ENCODE measurements at places on chromosomes 2 and 18.

DNA sequence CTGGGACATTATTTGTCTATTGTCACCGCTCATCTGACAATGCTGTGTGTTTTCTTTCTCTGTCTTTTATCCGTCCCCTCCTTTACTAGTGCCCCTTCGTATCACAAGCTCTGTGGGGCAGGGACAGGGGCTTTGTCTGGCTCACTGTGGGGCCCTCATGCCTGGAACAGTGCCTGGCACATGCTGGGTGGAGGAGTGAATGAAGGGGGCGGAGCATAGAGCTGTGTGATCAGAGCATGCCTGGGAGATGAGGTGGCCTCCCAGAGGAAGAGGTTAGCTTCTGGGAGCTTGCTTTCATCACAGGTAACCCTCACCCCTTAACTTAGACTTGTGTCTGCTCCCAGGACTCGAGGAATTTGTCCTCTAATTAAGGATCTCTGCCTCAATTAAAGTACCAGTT, 16.4 kb downstream of the MTCL1 start:
- peaks cover 11% of the 10 kb centered on the region for H3K27me3 ChIP-seq
- no peak for DNase-seq
- no peaks in the 10 kb centered on the region for H3K36me3 ChIP-seq
- H3K4me1 ChIP-seq = no peaks in the 10 kb centered on the region

- peak overlapping the region; percentile 60 for H3K4me3 ChIP-seq
Observed at GRCh38 chr2:74552914-74553811, 579 bp downstream of the LOXL3 start.

DNA sequence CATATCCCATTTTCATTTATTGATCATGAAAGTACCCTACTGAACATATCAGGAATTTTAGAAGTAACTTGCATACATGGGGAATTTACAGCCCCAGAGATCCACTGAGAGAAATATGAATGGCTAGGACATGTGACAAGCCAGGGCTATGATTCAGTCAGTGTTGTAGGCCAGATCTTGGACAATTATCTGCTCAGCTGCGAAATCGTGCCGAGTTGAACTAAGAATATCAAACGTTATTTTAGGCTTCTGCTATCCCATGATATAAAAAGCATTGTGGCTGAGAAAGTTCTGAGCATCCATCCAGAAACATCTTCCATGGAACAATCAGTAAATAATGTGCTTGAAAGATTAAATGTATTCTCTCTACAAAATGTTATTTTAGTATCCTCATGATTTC, 85.7 kb upstream of the UNC80 start:
- no peaks in the 10 kb centered on the region for H3K4me1 ChIP-seq
- H3K36me3 ChIP-seq = no peaks in the 10 kb centered on the region
- peaks cover 3% of the 10 kb centered on the region for H3K27me3 ChIP-seq
- DNase-seq = no peak

- no peaks in the 10 kb centered on the region for H3K36me3 ChIP-seq
- no peak for DNase-seq
- no peak overlapping the region for H3K27ac ChIP-seq
- peaks cover 6% of the 10 kb centered on the region for H3K27me3 ChIP-seq
- no peaks in the 10 kb centered on the region for H3K4me1 ChIP-seq
- no peak overlapping the region for H3K4me3 ChIP-seq
Observed at GRCh38 chr2:18404708-18405107, 155.7 kb downstream of the RDH14 start.

DNA sequence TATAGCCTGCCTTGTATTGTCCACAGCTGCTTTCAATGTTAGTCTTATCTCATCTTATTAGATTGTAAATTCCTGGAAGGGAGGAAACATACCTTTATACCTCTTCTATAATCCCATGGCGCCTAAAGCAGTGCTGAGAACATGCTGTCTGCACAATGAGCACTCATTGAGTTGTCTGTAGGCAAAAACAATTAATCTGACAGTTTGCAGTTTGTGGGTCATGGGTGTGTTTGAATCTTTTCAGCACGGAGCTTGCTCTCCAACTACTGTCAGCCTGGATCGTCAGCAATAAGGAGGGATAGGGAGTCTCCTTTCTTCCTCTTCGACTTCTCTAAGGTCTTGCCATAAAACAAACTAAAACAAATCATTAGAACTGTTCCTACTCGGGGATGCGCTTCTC, 26.5 kb upstream of the GREB1L start:
- no peak overlapping the region for H3K27ac ChIP-seq
- no peaks in the 10 kb centered on the region for H3K4me1 ChIP-seq
- peaks cover 1% of the 10 kb centered on the region for H3K27me3 ChIP-seq
- H3K36me3 ChIP-seq = no peaks in the 10 kb centered on the region
- H3K4me3 ChIP-seq = no peak overlapping the region

- peaks cover 13% of the 10 kb centered on the region for H3K4me1 ChIP-seq
- no peak for DNase-seq
- no peak overlapping the region for H3K4me3 ChIP-seq
- no peak overlapping the region for H3K27ac ChIP-seq
Observed at GRCh38 chr2:237737196-237737865, 61.2 kb upstream of the RBM44 start.

DNA sequence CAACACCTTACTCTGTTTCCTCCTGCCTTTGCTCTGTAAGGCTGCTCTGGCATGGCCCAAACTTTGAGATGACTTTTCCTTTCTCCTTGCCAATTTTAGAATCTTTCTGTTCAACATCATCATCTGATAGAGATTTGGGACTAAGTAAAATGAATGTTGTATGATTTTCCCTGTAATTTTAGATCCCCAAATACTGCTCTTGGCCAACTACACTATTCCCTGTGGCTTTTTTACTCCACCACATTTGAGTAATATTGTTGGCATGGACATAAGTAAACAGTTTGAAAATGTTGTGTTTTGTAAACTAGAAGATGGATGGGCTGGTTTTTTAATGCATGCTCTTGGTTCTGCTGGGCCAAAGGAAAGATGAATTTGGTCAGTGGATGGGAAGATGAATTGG, 12.1 kb downstream of the LTBP1 start:
- no peaks in the 10 kb centered on the region for H3K4me1 ChIP-seq
- peaks cover 12% of the 10 kb centered on the region for H3K27me3 ChIP-seq
- no peak overlapping the region for H3K4me3 ChIP-seq
- DNase-seq = no peak
- no peak overlapping the region for H3K27ac ChIP-seq
- H3K36me3 ChIP-seq = no peaks in the 10 kb centered on the region

- no peaks in the 10 kb centered on the region for H3K4me1 ChIP-seq
- DNase-seq = no peak
- peaks cover 12% of the 10 kb centered on the region for H3K27me3 ChIP-seq
- H3K36me3 ChIP-seq = no peaks in the 10 kb centered on the region
- no peak overlapping the region for H3K4me3 ChIP-seq
Observed at GRCh38 chr18:49968644-49969309, 155.4 kb upstream of the ACAA2 start.

DNA sequence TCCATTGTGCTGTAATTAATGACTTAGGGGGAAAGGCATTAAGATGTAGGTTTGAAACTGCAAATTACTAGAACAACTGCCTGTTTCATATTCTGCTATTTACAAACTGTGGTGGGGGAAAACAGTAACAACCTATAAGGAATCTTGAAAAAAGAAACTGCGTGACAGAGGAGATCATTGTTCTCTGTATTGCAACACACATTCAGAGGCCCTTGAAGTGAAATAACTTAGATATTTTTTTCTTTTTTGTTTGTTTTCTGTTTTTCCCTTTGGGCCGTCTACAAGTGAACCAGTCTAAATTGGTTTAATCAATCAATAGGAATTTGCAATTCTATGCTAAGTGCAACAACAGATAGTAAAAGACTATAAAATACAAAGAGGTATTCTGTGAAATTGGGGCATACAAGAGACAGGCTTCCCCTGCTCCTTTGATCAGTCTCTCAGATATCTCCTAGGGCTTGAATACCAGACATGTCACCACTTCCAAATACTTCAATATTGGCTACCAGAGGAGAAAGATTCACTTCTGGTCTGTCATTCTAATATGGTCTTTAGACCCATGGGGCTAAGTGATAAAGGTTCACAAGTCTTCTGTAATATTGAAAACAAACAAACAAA, 2055.1 kb upstream of the CELF4 start:
- H3K4me3 ChIP-seq = no peak overlapping the region
- no peaks in the 10 kb centered on the region for H3K36me3 ChIP-seq
- no peak for DNase-seq
- no peak overlapping the region for H3K27ac ChIP-seq

GRCh38 chr2:71892423-71892730, 255.3 kb downstream of the CYP26B1 start:
- no peak overlapping the region for H3K27ac ChIP-seq
- H3K4me3 ChIP-seq = no peak overlapping the region
- no peaks in the 10 kb centered on the region for H3K4me1 ChIP-seq
- H3K36me3 ChIP-seq = no peaks in the 10 kb centered on the region

DNA sequence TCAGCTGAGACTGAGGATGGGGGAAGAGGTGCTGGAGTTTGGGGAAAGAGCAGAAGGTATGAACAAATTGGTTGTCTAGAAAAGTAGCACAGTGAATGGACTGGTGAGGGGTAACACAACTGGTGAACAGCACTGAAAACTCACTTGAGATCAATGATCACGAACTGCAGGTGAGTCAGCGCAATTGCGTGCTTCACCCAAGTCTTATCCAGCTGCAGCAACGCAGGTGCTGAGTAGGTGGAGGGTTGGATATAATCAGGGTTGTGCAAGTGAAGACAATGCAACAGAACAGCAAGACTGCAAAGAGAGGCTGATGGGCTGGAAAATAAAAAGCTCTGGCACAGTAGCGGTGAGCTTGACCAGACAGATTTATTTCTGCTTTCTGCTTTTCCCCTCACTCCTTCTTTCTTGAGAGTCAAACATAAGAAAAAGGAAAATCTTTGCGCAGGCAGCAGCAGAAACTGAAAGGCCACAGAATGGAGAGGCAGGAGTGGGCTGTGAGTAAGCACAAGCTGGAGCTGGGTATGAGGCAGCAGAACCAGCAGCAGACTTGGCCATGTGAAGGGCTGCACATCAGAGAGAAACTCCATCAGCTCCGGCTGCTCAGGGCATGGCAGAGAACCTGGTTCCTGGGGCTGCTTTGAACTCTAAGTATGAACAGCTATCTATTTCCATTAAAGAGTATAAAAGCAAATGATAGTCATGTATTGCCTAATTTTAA, 99.4 kb upstream of the ARL5A start:
- DNase-seq = no peak
- peaks cover 31% of the 10 kb centered on the region for H3K27me3 ChIP-seq
- no peaks in the 10 kb centered on the region for H3K4me1 ChIP-seq
- H3K4me3 ChIP-seq = no peak overlapping the region

- H3K36me3 ChIP-seq = no peaks in the 10 kb centered on the region
- H3K4me1 ChIP-seq = no peaks in the 10 kb centered on the region
- no peak overlapping the region for H3K4me3 ChIP-seq
- H3K27ac ChIP-seq = no peak overlapping the region
Observed at GRCh38 chr2:17590342-17590911, 49.9 kb downstream of the VSNL1 start.

GRCh38 chr2:159879051-159879604, 81.1 kb upstream of the CD302 start:
- H3K27me3 ChIP-seq = no peaks in the 10 kb centered on the region
- no peak overlapping the region for H3K4me3 ChIP-seq

GRCh38 chr18:78528411-78529258, 451.0 kb upstream of the SALL3 start:
- H3K27me3 ChIP-seq = no peaks in the 10 kb centered on the region
- H3K36me3 ChIP-seq = no peaks in the 10 kb centered on the region
- H3K4me1 ChIP-seq = no peaks in the 10 kb centered on the region
- no peak overlapping the region for H3K27ac ChIP-seq
- DNase-seq = no peak

- peaks cover 9% of the 10 kb centered on the region for H3K27me3 ChIP-seq
- H3K36me3 ChIP-seq = peaks cover 3% of the 10 kb centered on the region
- no peak overlapping the region for H3K27ac ChIP-seq
- H3K4me1 ChIP-seq = no peaks in the 10 kb centered on the region
- DNase-seq = no peak
- H3K4me3 ChIP-seq = no peak overlapping the region
Observed at GRCh38 chr2:44897406-44897805, 44.1 kb upstream of the SIX3 start.

- no peak overlapping the region for H3K27ac ChIP-seq
- no peaks in the 10 kb centered on the region for H3K4me1 ChIP-seq
- no peaks in the 10 kb centered on the region for H3K36me3 ChIP-seq
- H3K4me3 ChIP-seq = no peak overlapping the region
- peaks cover 3% of the 10 kb centered on the region for H3K27me3 ChIP-seq
Observed at GRCh38 chr18:316393-316792, 48.5 kb upstream of the THOC1 start.
